Ecto neural progenitor cell (in vitro differentiated cells): ENCODE measurements at places on chromosomes 3 and 15.

DNA sequence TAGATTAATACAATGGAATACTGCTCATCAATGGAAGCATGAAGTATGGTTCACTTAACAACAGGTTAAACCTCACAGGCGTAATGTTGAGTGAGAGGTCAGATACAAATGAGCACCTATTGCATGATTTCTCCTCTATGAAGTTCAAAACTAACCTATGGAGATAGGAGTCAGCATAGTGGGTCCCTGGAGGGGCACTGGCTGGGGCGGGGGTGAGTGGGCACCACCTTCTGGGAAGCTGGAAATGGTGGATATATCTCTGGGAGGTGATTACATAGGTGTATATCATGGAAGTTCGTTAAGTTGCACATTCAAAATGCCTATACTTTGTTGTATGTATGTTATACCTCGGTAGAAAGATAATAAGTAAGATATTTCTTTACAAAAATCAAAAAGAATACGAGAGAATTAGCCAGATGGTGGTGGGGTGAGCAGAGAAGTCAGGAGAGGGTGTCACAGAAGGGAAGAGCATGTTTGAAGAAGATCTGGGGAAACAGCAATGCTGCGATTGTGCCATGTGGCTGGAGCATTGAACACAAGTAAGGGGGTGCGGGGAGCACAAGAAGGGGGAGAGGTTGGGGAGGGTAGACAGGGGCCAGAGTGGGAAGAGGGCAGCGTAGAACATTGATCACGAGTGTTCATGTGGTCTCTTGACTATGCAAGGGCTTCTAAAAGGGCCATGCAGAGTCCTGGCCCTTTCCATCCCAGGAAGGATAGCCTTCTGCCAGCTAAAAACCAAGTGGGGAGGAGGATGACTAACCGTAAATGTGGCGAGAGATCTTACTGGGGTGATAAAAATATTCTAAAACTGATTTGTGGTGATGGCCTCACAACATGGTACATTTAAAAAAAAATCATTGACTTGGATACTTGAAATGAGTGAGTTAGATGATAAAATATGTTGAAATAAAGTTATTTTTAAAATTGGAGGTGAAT, 30.2 kb downstream of the ITGA11 start:
- DNase-seq = peak; percentile 15

GRCh38 chr3:144942093-144942837, 970.6 kb downstream of the DIPK2A start:
- no peak for DNase-seq

- no peak for DNase-seq
These were observed 245.6 kb upstream of the LRTM1 start for GRCh38 chr3:55173504-55173903.

DNA sequence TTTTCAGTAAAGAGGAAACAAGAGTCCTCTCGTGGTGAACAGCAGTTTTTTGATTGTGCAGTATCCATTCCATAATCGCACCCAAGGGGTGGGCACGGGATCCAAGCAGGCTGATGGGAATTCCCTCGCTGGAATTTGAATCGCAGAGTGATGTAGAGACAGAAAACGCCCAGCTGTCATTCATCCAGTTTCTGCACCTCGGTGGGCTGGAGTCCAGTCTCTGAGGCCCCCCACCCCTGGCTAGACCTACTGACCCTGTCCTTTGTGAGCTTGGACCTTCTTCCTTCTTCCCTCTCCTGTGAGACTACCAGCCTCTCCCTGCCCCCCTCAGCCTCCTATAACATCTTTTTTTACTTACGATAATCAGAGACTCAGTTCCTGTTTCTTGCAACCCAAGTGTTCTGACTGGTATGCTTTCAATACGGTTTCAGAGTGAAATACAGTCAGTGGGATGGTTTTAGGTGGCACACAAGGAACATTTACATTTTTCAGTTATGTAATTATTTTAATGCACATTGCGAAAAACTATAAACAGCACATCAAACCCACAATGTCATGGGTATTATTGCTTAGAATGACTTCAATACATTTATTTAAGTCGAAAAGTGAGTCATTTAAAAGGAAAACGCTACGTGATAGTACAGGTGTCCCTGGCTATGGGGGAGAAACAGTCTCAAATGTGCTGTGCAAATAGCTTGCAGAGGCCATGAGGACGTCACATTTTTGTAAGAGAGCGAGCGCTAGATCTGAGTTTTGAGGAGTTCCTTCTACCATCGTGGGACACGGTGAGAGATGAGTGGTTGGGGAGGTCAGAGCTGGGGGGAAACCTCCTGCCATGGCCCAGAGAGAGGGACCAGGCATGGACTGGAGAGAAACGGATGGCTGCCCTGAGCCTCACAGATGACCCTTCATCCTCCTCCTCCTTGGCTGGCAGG, 37.5 kb upstream of the CHST2 start:
- DNase-seq = no peak

- DNase-seq = no peak
These were observed 95.0 kb downstream of the ATG7 start for GRCh38 chr3:11367143-11367693.

DNA sequence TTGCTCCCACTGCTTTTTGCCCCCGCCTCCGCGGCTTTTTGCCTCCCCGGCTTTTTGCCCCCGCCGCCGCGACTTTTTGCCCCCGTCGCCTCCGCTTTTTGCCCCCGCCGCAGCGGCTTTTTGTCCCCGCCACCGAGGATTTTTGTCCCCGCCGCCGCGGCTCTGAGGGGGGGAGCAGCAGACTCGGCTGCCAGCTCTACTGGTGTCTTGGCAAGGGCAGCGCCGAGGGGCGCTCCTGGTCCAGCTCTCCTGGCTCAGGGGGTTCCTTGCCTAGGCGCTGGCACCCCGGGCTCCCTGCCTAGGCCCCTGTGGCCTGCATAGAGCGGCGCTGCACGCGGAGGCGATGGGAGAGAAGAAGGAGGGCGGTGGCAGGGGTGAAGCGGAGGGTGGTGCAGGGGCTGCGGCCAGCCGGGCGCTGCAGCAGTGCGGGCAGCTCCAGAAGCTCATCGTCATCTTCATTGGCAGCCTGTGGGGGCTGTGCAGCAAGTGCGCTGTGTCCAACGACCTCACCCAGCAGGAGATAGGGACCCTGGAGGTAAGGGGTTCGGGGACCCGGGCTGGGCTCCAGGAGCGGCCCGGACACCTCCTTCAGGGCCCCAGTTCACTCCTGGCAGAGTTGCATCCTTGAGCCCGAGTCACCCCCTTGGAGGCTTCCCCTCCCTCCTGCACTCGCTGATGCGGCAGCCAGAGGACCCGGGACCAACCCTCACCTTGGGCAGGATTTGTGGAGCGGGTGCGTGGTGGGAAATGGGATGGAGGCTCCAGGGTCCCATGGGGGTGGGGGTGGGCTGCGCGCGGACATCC, 642.4 kb downstream of the GOLGA6L6 start:
- peak; percentile 12 for DNase-seq

DNA sequence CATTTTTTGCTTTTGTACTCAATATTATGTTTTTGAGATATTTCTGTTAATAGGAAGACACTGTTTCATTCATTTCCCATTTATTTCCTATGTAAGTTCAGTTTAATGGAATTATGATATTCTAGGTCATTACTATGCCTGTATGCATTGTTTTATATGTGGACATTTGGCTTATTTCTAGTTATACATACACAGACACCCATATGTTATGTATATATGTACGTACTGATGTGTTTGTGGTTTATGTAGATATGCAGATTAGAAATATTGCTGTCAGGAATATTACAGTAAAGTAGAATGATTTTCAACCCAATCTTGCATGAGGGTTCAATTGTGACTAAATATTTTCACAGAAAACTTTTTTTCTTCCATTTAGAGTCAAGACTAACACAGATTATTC, 190.5 kb downstream of the KCNH8 start:
- no peak for DNase-seq

DNA sequence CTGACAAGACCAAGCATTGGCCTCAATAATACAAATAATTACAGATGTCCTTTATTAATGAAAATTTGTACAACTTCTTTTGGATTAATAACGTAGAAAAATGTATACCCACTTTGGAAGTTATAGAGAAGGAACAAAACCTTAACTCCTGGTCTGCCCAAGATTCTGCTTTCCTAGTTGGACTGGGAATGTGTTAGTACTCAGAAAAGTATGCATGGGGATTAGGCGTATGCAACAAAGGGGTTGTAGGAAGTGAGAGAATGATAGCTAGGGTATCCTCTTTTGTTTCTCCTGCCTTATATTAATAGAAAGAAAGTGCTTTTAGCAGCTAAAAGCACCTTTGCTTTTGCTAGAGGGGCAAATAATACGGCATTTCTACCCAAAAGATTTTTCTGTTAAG, 116.2 kb upstream of the LRRFIP2 start:
- no peak for DNase-seq
